Activated CD4-positive, alpha-beta T cell treated with anti-CD3 and anti-CD28 coated beads for 36 hours (primary cell): ENCODE measurements at places on chromosomes 6 and 20. TPM values are rescaled to one million over a fixed set of nuclear protein-coding genes. Genes with fewer than 3 reads are reported as not detected.

GRCh38 chr6:26330859-26331217 lies 34.2 kb upstream of the BTN3A2 start:
- peak overlapping the region; percentile 70 for H3K27ac ChIP-seq
- peaks cover 10% of the 10 kb centered on the region for H3K27me3 ChIP-seq
- peak; percentile 42 for DNase-seq
- peaks cover 2% of the 10 kb centered on the region for H3K36me3 ChIP-seq

GRCh38 chr6:37316071-37316470 lies 37.7 kb upstream of the RNF8 start:
- no peaks in the 10 kb centered on the region for H3K27me3 ChIP-seq
- H3K4me1 ChIP-seq = peaks cover 4% of the 10 kb centered on the region
- no peak for DNase-seq
- peaks cover 12% of the 10 kb centered on the region for H3K36me3 ChIP-seq
- H3K4me3 ChIP-seq = no peak overlapping the region

DNA sequence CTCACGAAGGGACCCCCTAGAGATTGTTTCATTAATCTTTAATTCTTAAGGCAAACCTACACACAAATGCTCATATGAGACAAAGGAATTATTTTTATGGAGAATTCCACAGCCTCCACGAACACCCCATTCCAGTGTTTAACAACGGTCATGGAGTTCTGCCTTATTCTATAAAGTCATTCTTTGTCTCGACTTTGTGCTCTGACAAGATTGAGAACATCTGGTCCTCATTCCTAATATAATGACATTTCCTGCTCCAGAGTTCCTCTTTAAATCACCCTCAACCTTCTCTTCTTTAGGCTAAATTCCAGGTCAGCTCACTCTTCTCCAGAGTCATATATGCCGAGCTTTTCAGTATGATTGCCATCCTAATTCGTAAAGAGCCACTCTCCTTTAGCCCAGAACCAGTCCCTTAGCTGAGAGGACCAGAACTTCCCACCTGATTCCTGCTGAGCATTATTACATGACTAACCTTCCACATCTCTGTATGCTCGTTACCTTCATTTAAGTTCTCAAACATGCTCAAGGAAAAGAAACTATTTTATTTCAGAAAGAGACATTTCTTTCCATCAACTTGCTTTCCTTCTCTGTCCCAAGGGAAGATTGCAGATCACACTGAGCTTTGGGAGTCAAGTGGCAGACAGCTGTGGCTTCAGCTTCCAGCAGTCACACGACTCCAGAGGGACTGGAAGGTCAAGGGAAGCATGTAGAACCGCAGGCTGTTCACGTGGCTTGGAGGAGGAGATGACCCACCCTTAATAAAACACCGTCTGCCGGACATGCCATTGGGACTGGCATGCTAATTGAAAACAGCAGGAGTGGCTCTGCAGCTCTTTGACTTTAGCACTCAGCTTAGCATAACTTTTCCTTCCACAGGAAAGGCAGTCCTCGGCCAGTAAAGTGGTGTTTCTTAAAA lies 467.1 kb upstream of the HSF2 start:
- DNase-seq = no peak
- H3K4me1 ChIP-seq = no peaks in the 10 kb centered on the region
- no peaks in the 10 kb centered on the region for H3K27me3 ChIP-seq

The TDRD6 gene
- not detected for total RNA-seq

The LKAAEAR1 gene
- total RNA-seq = 0.30 TPM
